ENCODE measurements at places on chromosomes 13 and 19.

- DNase-seq, result no peak
Measured at GRCh38 chr13:43044720-43045301, 21.4 kb downstream of the DNAJC15 start.

DNA sequence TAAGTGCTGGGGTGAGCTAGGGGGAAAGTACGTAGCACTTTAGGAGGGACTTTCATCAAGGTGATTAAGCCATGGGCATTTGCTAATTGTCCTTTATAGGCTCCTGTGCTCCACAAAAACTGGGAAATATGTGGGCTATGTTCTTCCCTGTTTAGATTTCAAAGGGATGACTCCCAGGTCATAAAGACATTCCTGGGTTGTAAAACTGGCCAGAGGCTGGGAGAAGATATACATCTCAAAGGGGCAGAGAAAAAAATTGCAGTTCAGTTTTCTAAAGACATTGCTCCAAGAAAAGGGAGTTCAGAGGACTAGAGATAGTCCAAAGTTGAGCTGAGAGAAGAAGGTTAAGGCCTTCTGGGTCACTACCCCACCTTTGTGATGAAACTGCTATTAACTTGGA, 204.8 kb downstream of the MYO16 start:
- no peak for DNase-seq

- no peak for DNase-seq
Measured at GRCh38 chr13:76687467-76687866, 198.7 kb downstream of the KCTD12 start.

- no peak for DNase-seq
Measured at GRCh38 chr13:40235160-40235796, 431.2 kb downstream of the FOXO1 start.

GRCh38 chr13:106630162-106630561, 62.2 kb upstream of the ARGLU1 start:
- DNase-seq, result no peak

DNA sequence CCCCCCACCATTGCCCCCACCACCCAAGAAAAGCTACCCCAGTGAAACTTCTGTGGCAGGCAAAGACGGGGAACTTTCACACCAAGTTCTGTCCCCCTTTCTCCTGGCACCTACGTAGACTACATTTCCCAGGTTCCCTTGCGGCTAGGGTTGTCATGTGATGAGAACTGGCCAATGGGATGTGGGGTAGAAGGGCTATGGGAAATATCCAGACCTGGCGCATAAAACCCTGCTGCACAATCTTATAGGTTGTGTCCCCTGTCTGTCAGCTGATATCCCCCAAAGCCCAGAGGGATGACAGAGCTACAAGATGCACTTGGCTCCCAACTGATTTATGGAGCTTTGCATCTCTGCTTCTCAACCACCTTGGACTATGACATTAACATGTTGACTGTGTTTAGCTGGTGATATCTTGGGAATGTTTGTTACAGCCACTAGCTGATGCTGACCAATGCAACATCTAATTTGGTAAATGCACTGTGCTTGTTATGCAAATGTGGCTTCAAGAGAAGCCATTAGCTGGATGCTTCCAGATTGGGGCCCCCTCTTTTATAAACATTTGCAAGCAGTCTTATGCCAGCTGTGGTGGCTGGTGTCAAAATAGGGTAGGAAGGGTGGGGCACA, 6.1 kb downstream of the SH2D3A start:
- no peak for DNase-seq

- no peak for DNase-seq
Measured at GRCh38 chr13:110881839-110882627, 32.8 kb downstream of the ANKRD10 start.

GRCh38 chr13:35143123-35143522, 201.1 kb downstream of the NBEA start:
- no peak for DNase-seq

- no peak for DNase-seq
Measured at GRCh38 chr19:31270897-31271296, 78.3 kb downstream of the TSHZ3 start.

- no peak for DNase-seq
Measured at GRCh38 chr19:7295912-7296536, 1.8 kb upstream of the INSR start.

- peak; percentile 80 for DNase-seq
Measured at GRCh38 chr19:31164791-31165251, 184.4 kb downstream of the TSHZ3 start.

- no peak for DNase-seq
Measured at GRCh38 chr13:30113983-30114570, 193.3 kb downstream of the KATNAL1 start.

GRCh38 chr13:101090287-101090686, 326.0 kb downstream of the NALCN start:
- no peak for DNase-seq

GRCh38 chr19:4327877-4328242, 10.8 kb downstream of the STAP2 start:
- no peak for DNase-seq

DNA sequence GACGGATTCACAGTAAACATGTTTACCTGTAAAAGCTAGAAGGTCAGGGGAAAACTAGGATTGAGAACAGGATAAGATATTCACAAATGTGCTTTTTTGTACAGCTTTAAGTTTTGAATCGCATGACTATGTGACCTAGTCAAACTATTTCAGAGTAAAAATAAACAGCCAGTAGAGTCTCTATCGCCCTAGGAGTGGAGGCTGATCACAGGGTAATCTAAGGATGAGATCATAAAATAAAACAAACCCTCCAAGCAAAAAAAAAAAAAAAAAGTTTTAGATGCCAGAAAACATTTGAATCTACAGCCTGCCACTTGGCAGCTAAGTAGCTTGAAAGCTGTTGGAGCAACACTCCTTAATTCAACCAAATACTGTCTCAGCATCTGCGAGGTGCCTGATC, 26.8 kb downstream of the ZNF350 start:
- DNase-seq, result no peak

GRCh38 chr13:33079960-33080359, 63.7 kb downstream of the KL start:
- DNase-seq, result no peak

GRCh38 chr19:33960566-33960965, 163.9 kb downstream of the KCTD15 start:
- peak; percentile 53 for DNase-seq

DNA sequence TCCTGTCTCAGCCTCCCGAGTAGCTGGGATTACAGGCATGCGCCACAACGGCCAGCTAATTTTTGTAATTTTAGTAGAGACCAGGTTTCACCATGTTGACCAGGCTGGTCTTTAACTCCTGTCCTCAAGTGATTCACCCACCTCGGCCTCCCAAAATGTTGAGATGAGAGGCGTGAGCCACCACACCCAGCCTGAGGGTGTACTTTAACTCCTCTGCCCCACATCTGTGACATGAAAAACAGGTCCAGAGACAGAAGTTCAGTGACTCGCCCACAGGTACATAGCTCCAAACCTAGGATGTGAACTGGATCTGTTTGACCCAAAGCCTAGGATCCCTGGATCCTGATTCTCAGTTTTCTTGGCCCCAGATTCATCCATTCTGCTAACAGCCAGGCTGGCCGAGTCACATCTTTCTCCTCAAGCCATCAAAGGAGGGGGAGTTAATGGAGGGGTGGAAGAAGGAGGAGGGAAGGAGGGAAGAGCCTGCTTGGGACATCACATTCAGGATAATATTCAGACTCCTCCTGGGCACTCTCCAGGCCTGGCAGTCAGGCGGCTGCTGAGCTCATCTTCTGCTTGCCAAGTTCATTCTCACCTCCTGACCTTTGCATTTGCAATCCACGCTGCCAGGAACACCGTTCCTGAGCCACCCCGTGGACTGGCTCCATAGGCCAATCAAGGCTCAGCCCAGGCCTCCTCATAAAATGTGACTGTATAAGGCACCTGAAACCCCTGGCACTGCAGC, 3.1 kb downstream of the SPC24 start:
- DNase-seq, result no peak

DNA sequence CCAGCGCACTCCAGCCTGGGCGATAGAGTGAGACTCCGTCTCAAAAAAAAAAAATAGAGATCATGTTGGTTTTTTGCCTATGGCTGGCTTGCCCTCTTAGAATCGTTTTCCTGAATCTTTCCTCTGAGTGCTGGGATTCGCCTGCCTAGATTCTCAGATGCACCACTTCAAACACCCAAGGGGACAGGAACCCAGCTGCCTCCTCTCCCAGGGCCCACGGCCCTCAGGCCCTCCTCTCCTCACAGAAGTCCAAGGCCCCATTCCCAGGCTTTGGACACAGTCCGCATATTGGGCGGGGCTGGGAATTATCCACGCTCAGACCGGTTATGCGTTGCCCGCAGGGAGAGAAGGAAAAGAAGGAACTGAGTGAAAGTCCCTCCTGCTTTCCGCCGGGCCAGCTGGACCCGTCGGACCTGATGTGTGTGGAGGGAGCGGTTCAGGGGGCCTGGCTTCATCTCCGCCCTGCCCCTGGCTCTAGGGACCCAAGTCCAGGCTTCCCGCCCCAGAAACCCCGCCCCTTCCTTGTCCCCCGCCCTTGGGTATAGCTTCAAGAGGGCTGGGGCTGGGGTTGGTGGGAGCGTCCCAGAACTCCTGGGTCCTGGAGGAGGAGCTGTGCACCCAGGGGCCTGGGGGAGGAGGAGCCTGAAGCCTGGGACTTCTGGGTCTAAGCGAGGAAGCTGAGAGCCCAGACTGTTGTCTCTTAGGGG, 5.8 kb downstream of the PPFIA3 start:
- DNase-seq, result no peak

DNA sequence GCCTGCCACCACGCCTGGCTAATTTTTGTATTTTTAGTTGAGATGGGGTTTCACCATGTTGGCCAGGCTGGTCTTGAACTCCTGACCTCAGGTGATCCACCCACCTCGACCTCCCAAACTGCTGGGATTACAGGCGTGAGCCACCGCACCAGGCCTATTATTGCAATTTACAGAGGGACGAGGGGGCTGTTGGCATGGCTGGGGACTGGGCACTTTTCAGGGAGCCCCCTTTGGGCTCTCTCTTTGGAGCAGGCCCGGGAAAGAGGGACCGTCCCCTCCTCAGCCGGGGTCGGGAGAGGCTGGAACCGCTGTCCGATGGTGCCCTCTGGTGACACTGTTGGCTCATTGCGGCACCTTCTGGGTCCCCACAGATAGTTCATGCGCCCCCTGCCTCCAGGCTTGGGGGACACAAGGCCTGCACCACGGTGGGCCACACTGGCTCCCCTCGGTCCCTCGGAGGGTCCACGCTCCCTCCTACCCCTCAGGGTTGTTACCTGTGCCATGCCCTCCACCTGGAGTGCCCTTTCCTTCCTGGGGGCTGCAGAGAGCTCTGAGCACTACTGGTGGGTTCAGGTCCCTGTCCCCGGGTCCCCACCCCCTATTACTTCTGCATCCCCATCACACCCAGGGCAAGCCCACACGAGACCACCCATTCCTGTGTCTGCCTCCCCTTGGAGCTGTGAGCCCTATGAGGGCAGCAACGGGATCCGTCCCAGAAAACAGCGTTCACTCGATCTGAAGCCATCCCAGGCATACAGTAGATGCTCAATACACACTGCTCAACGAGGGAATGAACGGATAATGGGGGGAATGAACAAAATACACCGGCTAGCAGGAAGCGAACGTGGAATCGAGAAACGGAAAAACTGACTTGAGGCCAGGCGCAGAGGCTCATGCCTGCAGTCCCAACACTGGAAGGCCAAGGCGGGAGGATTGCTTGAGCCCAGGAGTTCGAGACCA, 12.5 kb downstream of the FEM1A start:
- DNase-seq, result no peak

GRCh38 chr19:35860818-35861639, 4.3 kb downstream of the KIRREL2 start:
- no peak for DNase-seq

DNA sequence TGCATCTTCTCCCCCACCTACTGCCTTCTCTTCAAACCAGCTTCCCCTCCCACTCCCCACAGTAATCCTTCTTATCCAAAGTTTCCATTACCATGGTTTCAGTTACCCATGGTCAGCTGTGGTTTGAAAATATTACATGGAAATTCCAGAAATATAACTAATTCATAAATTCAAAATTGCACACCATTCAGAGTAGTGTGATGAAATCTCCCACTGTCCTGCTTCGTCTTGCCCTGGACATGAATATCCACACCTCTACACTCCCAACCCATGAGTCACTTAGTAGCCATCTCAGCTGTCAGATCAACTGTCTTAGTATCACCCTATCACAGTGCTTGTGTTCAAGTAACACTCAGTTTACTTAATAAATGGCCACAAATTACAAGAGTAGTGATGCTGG, 3.8 kb upstream of the KCTD12 start:
- DNase-seq, result no peak

- no peak for DNase-seq
Measured at GRCh38 chr13:110126391-110126961, 180.5 kb downstream of the COL4A1 start.

DNA sequence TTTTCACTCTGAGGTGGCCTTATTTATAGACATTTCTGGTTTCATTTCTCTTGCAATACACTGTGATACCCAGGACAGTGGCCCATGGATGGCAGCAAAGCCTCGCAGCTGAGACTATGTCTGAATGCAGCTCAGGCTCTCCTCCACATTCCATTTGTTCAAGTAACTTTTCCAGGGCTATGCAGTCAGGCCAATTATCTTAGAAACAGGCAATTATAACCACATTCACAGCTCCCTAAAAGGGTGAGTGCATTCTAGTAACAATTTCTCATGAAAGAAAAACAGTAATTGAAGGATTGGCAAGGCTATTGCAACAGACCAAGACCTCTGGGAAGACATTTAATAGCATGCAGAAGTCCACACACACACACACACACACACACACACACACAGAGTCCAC, 264.0 kb downstream of the TBC1D4 start:
- no peak for DNase-seq

DNA sequence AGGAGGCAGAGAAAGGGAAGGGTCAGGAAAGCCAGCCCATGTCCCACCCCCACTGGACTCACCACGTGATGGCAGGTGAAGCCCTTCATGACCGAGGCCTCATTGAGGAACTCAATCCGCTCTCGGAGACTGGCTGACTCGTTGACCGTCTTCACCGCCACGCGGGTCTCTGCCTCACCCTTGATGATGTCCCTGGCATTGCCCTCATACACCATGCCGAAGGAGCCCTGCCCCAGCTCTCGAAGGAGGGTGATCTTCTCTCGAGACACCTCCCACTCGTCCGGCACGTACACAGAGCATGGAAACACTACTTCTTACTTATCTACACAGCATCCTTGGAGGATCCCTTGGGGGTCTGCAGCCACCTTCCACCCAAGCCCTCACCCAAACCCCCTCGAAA, 55.7 kb downstream of the ZNF557 start:
- DNase-seq, result no peak

DNA sequence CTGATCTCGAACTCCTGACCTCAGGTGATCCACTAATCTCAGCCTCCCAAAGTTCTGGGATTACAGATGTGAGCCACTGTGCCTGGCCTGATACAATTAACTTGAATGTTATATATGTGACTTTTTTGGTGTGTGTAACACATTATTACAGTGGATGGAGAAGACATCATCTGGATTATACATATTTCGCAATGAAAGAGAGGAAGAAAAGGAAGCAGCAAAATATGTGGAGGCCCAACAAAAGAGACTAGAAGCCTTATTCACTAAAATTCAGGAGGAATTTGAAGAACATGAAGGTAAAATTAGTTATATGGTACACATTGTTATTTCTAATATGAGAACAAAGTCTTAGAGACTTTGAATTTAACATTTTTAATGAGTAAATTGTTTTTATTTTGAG, 55.5 kb downstream of the BRCA2 start:
- no peak for DNase-seq

GRCh38 chr19:18233224-18233825, 7.1 kb upstream of the PDE4C start:
- DNase-seq, result no peak
